COR-L47 (cell line): ENCODE measurements at places on chromosomes 11 and 22.
A peak's percentile ranks its signal among the peaks of the same experiment; 100 is the strongest.

DNA sequence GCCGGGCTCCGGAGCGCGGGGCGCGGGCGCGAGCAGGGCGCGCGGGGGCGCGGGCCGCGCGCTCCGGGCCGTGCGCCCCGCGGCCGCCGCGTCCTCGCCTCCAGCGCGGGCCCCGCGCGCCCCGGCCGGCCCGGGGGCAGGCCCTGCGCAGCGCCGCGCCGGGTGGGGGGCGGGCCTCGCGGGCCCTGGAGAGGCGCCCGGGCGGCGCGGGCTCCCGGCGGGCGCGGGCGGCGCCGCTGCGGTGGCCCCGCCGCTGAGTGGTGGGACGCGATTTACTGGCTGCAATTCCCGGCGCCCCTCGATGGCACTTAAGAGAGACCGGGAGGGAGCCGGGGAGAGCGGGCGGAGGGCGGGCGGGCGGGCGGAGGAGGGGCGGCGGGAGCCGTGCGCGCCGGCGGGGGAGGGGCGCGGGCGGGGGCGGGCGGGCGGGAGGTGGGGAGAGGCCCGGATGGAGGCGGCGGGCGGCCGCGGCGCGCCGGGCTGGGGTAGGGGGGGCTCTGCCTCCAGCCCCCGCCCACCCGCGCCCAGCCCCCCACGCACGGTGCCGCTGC is 73.2 kb upstream of the TCF20 start:
- peak; percentile 66 for DNase-seq

GRCh38 chr11:67323526-67323925 is 20.2 kb downstream of the SSH3 start:
- DNase-seq, result no peak

DNA sequence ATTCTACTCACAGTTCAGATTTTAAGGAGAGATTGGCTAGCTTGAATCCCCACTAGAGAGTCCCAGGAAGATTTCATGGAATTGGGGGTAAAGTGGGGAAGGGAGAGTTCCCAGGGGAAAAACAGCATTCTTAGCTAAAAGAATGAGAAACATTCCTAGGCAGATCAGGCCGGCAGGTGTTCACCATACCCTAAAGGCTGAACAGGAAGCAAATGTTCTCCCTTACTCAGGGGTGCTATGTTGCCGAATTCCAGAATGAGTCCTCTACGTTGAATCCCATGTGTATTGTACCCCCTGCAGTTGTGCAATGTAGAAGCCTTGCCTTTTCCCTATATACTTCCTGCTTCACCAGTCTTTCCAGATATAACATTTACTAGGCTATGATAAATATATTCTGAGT is 135.2 kb upstream of the NCAM1 start:
- DNase-seq, result no peak

- no peak for DNase-seq
Observed at GRCh38 chr11:22089609-22090008, 103.3 kb upstream of the ANO5 start.

- peak; percentile 57 for DNase-seq
Observed at GRCh38 chr22:30968015-30968923, at the start of gene MORC2. Gene MORC2 (minus strand): TSS chr22:30968774. CDS start chr22:30967889, 885 bp downstream.

- DNase-seq, result no peak
Observed at GRCh38 chr11:82680252-82680651, 53.4 kb downstream of the FAM181B start.
